ENCODE measurements at places on chromosomes 16 and 17.

DNA sequence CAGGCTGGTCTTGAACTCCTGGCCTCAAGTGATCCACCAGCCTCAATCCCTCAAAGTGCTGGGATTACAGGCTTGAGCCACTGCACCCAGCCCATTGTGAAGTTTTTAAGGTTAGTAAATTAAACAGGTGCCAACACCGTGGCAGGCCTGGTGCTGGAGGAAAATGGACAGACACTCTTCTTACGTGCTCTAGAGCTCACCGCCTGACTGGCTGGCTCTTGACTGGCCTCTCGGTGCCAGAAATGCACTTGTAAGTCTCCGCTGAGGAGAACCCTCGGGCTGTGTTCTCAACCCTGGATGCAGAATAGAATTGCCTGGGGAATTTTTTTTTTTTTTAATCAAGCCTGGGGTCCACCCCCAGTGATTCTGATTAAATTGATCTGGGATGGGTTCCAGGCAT, 10.3 kb upstream of the HAS3 start:
- DNase-seq = no peak

- DNase-seq = no peak
Observed at GRCh38 chr17:65550758-65551157, 10.7 kb downstream of the AXIN2 start.

GRCh38 chr17:65966072-65966695, 225.7 kb downstream of the CEP112 start:
- DNase-seq = no peak

DNA sequence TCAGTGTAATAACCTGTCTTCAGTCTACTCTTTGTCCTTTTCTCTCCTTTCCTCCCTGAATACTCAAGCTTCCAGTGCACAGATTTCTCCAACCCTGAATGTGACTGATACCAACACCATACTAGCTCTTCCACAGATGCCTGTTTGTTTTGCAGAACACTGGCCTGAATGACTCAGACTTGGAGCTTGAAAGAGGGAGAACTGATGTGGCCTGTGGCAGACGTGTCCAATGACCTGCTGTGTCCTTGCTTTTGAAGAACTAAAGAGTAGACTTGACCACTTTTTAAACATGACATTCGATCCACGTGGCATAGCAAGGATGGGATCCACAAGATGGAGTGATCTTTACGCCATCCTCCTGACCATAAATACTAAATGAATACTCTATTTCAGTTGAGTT, 361.0 kb downstream of the WWOX start:
- DNase-seq = no peak

DNA sequence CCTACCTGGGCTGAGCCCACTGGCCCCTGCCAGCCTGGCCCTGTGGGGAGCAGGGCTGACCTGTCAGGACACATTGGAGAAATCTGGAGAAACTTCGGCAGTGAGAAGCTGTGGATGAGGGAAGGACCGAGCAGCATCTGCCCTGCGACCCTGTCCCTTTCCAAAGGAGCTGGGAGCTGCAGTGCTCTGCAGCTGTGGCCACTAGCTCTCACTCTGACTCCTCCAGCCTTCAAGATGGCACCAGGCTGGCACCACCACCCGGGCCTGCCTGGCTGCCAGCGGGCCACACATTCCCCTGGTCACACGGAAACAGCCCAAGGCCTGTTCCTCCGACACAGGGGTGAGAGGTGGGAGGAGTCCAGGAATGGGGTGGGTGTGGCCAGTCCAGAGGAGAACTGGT, 30.1 kb downstream of the CD300LG start:
- no peak for DNase-seq

DNA sequence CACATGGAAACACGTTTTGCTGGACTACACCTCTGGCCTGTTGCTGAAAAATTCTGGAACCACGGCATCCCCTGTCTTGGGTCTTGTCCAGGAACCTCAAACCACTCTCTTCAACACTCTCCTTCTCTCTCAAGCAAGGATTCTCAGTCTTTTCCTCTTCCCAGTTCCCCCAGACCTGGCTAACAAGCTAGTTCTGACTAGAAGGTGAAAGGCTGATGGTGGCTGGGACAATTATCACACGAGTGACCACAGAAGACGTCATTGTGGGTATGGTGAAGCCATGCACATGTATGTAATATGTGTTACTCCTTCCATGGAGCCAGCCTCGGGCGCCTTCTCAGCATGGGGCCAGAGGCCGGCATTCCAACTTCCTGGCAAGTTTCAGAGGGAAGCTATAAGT, 123.0 kb downstream of the CDYL2 start:
- no peak for DNase-seq

DNA sequence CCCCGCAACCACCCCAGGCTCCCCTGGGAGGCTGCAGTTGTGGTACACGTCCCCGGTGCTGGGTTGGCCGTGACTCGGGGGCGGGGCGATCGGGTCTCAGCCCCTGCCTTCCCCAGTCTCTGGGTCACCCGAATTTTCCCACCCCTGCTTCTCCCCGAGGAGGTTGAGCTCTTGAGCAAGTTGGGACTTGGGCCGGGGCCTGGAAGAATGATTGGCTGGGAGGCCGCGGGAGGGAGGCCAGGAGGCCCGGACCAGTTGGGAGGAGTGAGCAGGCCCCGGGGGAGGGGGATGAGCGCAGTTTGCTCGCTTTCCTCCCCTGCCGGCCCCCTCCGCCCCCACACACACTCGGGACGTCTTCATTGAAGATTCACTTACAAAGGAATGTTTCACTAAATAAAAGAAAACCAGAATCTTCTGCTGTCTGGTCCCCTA, 4.5 kb upstream of the HEXIM1 start:
- DNase-seq = no peak

DNA sequence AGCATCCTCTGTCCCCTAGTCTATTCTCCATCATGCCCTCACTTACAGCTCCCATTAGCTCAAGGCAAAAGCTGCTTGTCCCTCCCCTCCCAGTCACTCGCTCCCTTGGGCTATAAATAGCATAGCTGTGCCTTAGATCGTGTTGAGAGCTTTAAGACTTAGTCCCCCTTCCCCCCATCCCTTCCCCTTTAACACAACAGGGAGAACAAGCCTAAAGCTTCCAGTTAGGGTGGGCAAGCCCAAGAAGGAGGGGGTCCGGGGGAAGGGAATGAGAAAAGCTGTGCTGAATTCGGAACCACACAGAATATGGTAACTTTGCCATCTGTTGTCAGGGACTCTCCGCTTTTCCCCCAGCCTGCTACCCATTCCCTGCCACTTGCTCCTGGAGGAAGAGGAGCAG, 4.9 kb upstream of the HIGD1B start:
- no peak for DNase-seq

DNA sequence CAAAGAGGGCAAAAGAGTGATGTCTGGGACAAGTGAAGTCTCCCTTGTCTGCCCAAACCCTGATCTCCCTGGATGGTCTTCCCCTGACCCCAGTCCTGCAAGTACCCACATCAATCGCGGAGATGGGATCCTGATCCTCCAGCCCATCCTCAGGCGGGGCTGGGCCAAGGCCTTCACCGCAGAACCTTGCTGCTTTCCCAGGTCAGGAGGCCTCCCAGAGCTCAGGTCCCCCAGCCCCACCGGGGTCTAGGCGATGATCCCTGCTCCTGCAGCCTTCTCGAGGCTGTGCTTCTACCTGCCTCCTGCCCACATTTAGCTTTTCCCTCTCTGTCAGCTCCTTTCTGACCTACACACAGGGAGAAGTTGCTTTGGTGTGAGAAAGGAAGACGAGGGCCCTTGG, 6.3 kb downstream of the SLC12A4 start:
- DNase-seq = no peak

DNA sequence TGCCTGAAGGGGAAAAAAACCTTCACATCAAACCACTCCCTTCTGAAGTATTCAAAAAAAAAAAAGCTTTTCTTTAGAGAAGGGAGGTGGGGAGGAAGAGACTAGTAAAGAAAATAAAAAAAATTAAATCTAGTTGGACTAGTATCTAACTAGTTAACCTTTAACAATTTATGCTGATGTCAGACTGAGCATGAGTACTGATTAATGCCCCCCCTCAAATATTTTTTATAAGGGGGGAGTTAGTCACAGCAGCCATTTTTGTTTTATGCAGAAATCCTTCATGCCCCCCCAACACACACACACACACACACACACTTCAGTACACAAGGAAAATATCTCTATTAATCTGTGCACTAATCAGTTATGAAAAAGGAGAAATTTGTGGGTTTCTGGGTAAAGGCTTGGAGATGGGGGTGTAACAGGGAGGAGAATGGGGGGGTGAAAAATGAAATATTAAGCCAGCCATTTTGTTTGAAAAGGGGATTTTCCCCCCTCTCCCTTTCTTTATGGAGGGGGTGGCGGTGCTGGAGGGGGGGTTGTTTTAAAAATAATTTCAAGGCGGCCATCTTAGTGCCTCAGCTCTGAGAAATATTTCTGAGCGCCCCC, 4.7 kb upstream of the CHD3 start:
- DNase-seq = no peak

GRCh38 chr16:13480801-13481200, 439.2 kb upstream of the ERCC4 start:
- DNase-seq = no peak

DNA sequence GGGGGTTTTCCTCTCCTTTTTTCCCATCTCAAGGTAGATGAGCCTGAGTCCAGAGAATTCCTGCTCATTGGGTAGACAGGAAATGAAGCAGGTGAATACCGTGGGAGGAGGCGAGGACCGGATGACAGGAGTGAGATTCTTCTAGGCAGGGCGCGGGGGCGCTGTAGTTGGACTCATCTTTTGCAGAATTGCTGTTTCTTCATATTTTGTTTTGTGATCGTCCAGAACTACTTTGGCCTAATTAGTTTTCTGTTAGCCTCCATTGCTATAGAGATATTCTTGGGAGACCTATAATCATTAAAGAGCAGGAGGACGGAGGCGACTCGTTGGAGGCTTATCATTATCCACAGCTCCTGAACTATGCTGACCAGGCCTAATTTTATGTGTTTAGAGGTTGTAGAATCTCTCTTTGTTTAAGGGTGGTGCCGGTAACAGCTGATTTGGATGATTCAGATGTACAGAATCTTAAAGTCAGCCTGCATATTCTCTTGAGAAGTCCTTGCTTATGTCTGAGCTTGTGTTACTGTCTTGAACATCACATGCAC, 650 bp downstream of the ATP6V0A1 start:
- no peak for DNase-seq

- DNase-seq = no peak
Observed at GRCh38 chr17:48582750-48583069, 4.6 kb upstream of the HOXB4 start.

GRCh38 chr17:63519116-63519881, 3.9 kb upstream of the KCNH6 start:
- no peak for DNase-seq

GRCh38 chr17:38533241-38533640, 72.5 kb downstream of the SRCIN1 start:
- DNase-seq = no peak

GRCh38 chr16:63789603-63790002, 1332.3 kb downstream of the CDH11 start:
- no peak for DNase-seq

- DNase-seq = peak; percentile 50
Observed at GRCh38 chr17:75034236-75034908, 12.4 kb downstream of the ATP5PD start.

GRCh38 chr17:7356072-7356549, 1.2 kb downstream of the TMEM95 start:
- DNase-seq = peak; percentile 74

DNA sequence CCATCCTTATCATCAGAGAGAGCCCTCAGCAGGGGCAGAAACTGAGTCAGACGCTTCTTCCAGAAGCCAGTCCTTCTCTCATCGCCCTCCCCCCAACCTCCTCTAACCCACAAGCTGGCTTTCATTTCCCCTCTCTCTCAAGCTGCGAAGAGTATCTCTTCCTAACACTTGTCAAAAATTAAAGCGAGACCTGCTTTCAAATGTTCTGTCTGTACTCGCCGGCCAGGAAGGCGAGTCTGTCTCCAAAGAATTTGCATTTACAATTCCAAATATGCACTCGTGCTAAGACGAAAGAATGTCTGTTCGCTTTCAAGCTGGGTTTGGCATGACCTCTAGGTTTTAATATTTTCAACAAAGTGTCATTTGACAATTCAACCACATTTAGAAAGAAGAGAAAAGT, 140.4 kb downstream of the RGS9 start:
- DNase-seq = no peak

- DNase-seq = no peak
Observed at GRCh38 chr17:50076591-50077235, 18.4 kb upstream of the PDK2 start.

DNA sequence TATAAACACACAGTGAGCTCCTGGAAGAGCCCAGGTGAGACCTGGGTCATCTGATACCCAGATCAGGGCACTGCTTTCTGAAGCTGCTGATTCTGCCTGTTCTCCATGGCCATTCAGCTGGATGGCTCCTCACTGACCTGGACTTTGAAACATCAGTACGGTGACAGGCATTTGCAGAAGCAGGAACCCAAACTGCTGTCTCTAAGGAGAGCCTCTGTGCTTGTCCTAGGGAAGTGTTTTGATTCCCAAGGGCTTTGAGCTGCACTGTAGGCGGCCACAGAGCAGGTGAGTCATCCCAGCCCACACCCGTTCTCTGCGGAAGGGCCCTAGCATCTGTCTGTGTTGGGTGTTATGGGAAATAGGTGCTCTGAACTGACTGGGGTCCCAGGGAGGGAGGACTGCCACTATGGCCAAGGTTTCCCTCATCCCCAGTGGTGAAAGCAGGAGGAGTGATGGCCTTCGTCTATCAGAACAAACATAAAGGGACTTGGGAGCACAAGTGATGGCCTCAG, 60.7 kb upstream of the ADCY9 start:
- no peak for DNase-seq

DNA sequence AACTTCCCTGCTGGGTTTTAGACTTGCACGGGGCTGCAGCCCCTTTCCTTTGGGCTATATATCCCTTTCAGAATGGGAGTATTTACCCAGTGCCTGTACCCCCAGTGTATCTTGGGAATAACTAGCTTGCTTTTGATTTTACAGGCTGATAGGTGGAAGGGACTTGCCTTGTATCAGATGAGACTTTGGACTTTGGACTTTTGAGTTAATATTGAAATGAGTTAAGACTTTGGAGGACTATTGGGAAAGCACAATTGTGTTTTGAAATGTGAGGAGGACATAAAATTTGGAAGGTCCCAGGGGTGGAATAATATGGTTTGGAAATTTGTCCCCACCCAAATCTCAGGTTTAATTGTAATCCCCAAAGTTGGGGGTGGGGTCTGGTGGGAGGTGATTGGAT, 393.8 kb upstream of the KIF2B start:
- no peak for DNase-seq

Measured in activated T-helper 1 cell treated with anti-CD3 and anti-CD28 coated beads, Interleukin-2, amount 50 U/mL, for 16 hours (primary cell).